ENCODE measurements at places on chromosomes 1 and 21.
A peak's percentile ranks its signal among the peaks of the same experiment; 100 is the strongest.

DNA sequence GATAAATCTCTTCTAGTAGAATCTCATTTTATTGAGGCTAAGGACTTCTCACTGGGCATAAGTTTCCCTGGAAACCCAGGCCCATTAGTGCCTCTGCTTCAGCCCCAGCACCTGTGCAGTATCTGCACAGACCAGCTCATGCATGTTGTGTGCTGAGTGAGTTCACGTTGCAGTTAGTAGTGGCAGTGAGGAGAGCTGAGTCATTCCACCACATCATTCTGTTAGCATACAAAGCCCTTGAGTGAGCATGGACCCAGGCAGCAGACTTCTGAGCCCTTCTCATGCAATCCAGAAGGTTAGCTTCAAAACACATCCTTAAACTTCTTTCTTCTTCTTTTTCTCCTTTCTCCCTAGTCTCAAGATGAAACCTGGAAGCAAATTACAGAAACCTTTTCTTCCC lies 45.8 kb upstream of the NTPCR start:
- DNase-seq, result no peak

GRCh38 chr1:180916771-180917170 lies 4.1 kb downstream of the KIAA1614 start:
- DNase-seq, result no peak

DNA sequence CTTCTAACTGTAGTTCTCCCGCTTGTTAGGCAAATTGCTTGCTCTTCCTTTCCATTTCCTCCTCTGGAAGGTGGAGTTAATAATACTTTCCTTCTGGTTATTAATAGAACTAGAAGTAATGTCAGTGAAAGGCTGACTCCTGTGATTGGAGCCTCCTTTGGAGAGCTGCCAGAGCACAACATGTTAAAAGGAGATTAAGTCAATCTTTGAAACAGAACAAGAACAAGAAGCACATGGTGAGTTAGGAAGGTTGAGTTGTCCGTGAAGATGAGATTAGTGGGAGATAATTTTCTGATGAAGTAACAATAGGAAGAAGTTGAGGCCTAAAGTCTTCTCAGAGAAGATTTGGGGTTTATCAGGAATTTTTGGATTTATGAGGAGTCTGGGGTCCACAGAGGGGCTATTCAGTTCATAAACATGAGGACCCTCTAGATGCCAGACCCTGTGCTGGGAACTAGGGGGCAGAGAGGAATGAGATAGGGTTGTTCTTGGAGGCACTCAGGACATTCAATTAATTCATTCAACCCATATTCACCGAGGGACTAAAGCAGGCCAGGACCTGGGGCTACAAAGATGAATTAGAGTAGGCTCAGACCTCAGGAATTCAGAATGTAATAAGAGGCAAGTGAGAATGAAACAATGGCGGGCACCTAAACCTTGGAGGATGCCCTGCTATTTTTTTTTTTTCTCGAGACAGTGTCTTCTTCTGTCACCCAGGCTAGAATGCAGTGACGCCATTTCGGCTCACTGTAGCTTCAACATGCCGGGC lies 40.7 kb upstream of the DHCR24 start:
- DNase-seq, result no peak

DNA sequence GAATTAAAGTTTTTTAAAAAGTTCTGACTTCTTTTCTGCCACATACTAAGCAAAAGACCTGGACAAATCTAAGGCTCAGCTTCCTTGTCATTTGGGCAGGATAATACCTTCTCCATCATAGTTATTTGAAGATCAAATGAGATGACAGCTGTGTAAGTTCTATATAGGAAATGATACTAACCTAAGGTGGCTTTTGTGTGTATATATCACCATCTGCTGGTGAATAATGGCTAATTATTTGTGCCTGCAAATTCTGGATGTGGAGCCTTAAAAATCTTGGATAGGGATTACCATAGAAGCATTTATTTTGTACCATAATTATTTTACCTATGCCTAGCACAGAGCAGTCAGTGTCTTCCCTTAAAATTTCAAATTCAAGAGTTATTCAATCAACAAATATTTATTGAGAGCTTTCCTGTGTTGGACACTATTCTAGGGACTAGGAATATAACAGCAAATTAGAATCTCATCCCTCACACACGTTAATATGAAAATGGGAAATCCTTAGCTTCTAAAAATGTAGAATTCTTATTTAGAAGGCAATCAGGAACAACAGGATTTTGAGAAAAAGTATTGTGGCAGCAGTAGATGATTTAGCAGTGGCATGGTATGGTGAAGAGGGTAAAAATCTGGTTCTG lies 89.8 kb downstream of the TMEM200B start:
- DNase-seq, result peak; percentile 55

DNA sequence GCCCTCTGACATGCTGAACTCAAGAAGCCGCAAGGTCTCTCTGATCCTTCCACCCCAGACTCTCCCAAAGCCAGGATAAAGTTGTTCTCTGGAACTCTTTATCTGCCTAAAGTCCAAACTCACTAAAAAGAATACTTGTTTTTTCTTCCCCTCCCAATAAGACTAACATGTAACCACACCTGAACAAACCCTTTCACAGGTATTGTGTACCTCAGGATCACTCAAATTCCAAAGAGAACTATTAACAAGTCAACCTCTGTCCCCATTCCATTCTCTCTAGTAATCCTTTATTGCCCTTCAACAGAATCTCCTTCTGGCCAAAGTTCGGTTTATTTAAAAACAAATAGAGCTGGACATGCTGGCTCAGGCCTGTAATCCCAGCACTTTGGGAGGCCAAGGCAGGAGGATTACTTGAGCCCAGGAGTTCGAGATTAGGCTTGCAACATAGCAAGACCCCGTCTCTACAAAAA lies 4.1 kb upstream of the TOE1 start:
- no peak for DNase-seq

DNA sequence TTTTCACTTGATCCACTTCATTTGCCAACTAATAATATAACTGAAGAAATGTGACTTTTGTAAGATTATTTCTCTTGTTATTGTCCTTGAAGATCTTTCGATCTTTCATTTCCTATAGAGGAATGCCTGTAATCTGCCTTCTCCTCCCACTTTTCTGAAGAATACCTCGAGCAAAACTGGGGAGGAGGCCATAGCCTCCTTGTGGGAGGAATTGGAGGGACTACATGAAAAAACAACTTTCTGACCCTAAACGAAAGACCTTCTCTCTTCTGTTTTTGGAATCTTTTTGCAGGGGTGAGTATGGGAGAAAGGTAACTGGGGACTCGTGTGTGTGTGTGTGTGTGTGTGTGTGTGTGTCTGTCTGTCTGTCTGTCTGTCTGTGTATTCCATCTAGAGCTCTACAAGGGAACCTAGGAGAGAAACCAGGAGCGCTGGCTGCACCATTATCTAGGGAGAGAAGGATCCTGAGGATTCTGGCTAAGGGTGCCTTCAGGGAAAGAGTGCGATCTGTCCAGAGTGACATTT lies 32.4 kb upstream of the MAB21L3 start:
- DNase-seq, result no peak

- DNase-seq, result no peak
Measured at GRCh38 chr21:14911351-14911750, 153.4 kb downstream of the NRIP1 start.

GRCh38 chr21:14987370-14988170 lies 77.2 kb downstream of the NRIP1 start:
- DNase-seq, result no peak

GRCh38 chr1:44648529-44649250 lies 25.6 kb downstream of the TMEM53 start:
- no peak for DNase-seq
